ENCODE measurements at places on chromosomes 11 and 22. TPM values are rescaled to one million over a fixed set of nuclear protein-coding genes. Genes with fewer than 3 reads are reported as not detected.

The FREY1 gene
- total RNA-seq = 7.2 TPM

DNA sequence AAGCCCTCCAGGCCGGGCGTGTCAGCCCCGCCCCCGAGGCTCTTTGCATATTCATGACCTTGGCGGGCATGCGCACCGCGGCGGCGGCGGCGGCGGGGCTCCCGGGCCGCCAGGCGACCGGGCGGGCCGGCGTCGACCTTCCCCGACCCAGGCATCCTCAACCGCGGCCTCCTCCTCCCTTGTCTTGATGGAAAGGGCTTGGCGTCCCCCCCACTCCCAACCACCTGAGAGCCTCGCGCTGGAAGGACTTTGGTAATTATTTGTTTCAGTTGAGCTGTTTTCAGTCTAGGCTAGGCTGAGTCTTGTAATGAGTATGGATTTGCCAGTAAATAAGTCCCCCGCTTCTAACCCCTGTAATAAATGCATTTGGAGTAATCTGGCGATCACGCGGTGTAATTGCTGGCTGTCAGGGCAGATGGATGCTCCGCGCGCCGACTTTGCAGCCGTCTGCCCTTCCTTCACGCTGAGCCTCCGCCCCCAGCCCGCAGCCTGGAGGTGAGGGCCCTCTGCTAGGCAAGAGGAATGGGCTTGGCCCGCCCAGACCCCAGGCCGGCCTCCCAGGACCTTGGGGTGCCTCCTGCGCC, 25.2 kb downstream of the FLRT1 start:
- DNase-seq = no peak

DNA sequence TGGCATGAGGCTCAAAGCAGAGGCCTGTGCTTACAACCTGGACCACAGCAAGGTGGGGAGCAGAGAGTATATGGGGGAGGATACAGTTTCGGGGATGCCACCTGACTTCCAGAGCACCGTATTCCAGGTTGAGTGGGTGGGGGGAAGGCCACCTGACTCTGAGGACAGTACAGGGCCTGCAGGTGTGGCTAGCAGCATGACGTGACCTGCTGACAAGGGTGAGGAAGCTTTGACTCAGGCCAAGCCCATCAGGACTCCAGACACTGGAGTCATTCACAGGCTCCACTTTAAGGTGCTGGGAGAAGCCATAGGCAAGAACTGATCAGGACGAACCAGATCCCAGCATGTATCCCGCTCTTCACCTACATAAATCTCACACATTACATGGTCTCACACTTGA, 34.6 kb upstream of the CRTAM start:
- DNase-seq = no peak

DNA sequence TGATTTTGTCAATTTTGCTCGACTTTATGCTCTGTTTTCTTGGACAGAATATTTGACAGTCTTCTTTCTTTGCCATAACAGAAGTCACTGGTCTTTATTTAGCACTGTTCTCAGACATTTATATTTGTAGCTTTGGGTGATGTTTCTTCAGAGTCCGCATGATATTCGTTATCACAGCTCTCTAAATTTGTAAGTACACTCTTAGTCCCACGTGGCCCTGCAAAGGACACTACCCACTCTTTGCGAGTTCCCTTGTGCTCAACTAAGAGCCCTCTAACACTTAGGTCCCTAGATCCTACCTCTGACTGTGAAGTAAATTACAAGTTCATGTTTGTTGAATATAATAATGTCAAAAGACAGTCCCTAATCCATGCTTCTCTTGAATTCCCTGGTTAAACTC, 651.9 kb downstream of the NTM start:
- DNase-seq = no peak
